Left cardiac atrium (tissue), 4 donors: ENCODE measurements at places on chromosomes 12 and 14.

DNA sequence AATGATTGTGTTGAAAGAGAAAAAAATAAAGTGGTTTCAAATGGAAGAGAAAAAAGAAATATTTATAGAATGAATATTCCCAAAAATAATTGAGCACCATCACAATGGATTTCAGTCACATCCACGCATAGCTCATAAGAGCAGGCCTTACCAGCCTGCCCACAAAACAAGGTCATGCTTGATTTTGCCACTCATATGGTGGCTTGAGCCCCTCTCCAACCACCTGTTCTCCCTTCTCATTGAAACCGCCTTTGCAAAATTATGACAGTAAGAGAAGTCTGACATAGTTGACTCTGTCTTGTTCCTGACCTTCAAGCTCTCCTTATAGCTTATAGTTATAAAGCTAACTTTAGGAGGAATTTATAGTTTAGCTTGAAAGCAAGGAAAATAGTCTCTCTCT, 33.3 kb upstream of the NAP1L1 start:
- no peak for DNase-seq

DNA sequence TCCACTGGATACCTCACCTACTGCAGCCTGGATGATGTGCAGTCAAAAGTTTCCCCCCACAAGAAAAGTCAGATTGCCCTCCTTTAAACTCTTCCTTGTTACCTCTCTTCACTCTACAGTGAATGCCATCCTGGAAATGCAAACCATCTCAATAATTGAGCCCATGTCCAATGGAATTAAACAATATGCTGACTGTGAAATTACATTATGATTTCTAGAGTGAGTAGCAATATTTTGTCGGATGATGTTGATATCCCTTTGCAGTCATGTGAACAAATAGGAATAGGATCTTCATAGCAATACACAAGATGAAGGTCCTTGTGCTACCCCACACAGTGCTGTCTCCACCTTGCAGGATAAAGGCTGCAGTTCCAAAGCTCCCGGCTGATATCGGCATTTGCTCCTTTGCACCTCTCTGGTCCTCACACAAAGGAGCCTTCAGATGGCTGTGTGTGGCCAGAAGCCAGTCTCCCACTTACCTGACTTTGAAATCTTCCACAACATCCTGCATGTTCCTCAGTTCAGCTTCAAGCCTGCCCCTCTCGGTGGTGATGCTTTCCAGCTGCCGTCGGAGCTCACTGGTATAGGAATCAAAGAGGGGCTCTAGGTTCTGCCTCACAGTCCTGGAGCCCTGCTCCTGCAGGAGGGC, 1.5 kb downstream of the KRT75 start:
- DNase-seq: no peak

- DNase-seq: peak; percentile 33
These were observed 44.7 kb downstream of the GPHB5 start for GRCh38 chr14:63273717-63274655.

DNA sequence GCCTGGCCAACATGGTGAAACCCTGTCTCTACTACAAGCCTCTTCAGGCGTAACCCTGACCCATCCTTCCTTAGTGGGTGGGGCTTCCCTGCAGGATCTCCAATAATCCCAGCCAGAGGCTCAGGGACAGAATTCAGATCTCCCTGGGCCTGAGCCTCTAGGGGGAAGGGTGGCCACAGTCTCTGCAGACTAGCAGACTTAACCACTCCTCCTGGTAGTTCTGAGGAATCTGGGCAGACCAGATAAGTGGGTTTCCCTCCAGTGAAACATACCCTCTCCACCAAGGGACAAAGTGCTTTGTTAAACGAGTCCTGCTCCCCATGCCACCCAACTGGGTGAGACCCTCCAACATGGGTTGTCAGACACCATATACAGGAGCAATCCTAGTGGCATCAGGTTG, 36.6 kb upstream of the TRIM9 start:
- DNase-seq: no peak

DNA sequence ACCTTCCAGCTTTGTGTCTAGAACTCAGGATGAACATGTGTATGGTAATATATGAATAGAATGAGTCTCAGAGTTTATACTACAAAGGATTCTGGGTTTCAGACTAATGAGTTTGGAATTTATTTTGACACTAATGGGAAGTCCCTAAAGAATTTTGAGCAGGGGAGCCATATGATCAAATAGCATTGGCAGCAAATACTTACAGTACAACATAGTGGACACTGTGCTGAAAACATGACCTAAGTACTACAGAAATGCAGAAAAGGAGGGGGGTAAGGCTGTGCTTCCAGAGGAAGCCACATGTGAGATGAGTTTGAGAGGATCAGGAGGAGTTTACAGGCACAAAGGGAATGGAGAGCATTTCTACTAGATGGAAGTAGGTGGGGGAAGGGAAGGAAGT, 225.8 kb downstream of the C12orf42 start:
- no peak for DNase-seq

DNA sequence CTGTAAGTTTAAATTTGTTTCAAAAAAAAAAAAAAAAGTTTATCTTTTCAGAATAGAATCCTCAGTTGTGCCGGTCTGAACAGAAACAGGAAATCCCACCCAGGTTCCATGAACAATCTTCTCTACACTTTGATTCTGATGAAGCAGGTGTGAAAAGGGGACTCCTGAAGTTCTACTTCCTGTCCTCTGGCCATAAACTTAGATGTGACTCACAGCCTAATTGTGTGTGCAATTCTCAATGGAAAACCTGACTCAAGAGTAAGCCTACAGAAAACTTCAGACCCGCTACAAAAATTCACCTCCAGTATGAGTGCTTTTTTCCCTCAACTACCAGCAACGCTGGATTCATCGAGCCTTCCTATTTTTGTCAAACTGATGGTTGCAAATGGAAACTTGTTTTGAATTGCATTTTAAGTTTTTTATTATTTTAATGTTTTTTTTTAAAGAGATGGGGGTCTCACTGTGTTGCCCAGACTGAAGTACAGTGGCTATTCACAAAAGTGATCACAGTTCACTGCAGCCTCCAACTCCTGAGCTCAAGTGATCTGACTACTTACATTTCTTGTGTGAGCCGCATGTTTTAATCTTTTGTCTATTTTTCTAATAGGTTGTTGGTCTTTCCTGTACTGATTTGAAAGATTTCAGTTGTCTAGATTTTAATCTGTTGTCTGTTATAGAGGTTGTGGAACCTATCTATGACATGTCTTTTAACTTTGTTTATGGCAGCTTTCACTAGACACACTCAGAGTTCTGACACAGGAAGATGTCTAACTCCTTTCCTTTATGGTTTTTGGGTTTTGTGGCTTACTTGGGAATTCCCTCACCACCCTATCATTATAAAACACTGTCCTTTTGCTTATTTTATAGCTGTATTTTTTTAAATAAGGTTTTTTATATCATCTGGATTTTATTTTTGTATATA, 37.6 kb downstream of the ATG14 start:
- DNase-seq: no peak

GRCh38 chr12:93593843-93594242, 21.4 kb downstream of the SOCS2 start:
- DNase-seq: no peak

- DNase-seq: no peak
These were observed 14.9 kb downstream of the RNF212B start for GRCh38 chr14:23252420-23253333.

- DNase-seq: no peak
These were observed 398.2 kb downstream of the PRKD1 start for GRCh38 chr14:29529418-29529817.

DNA sequence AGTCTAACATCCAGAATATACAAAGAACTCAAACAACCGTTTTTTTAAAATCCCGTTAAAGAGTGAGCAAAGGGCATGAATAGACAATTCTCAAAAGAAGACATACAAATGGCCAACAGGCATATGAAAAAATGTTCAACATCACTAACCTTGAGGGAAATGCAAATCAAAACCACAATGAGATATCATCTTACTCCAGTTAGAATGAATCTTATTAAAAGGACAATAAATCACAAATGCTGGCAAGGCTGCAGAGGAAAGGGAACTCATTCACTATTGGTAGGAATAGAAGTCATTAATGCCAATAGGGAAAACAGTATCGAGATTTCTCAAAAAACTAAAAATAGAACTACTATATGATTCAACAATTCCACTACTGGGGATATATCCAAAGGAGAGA, 520.1 kb downstream of the RMST start:
- no peak for DNase-seq

DNA sequence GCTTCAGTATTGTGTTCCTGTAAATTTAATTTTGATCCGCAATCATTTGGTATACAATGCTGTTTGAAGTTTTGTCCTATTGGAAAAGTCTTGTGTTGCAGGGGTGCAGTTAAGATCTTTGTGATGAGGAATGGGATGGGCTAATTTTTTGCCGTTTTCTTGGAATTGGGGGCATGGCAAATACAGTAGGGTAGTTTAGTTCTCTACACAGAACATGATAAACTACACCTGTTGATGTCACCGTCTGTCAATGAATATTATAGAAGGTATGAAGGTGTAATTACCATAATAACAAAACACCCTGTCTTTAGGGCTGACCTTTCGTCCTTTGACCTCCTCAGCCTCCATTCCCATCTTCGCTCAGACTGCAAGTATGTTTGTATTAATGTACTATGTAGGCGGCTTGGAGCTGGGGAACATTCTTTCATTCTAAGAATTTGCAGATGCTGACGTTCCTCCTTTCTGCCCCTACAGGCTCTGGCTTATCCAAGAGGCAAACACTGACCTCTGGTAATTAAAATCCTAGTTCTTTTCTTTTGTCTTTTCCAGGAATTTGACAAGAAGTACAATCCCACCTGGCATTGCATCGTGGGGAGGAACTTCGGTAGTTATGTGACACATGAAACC, 1.7 kb downstream of the DYNLL1 start:
- DNase-seq: no peak

DNA sequence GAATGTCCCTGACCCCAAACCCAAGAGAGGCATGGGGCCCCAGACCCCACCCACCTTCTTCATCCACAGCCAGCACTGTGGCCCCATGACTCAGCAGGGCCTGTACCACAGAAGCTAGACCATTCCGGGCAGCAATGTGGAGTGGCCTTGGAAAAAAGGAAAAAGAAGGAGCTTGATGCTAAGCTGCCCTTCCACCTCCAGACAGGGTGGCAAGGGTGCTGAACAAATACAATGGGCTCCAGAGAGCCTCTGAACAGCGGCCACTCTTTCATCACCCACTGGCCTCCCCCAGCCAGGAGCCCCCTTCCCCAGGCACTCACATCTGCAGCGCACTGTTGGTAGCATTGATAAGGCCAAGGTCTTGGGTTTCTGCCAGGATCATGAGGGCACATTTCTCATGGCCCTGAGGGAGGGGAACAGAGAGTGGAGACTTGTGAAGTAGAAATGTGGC, 13.9 kb downstream of the SLC39A5 start:
- DNase-seq: no peak

- DNase-seq: no peak
These were observed 81.2 kb downstream of the PRKD1 start for GRCh38 chr14:29846339-29847055.

DNA sequence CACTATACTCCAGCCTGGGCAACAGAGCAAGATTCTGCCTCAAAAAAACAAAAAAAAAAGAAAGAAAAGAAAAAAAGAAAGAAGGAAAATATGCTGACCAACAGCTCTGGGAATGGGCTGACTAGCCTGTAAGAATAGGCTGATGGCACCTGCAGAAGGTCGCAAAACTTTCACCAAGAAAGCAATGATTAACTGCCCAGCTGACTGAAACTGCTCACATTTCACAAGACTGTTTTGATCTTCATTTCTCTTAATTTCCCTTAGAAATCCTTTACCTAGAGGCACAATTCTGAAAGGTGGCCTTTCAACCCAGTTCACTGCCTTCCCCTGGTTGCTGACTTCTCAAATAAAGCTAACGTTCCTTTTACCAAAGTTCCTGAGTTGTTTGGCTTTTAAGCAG, 12.4 kb downstream of the BEST3 start:
- DNase-seq: no peak

DNA sequence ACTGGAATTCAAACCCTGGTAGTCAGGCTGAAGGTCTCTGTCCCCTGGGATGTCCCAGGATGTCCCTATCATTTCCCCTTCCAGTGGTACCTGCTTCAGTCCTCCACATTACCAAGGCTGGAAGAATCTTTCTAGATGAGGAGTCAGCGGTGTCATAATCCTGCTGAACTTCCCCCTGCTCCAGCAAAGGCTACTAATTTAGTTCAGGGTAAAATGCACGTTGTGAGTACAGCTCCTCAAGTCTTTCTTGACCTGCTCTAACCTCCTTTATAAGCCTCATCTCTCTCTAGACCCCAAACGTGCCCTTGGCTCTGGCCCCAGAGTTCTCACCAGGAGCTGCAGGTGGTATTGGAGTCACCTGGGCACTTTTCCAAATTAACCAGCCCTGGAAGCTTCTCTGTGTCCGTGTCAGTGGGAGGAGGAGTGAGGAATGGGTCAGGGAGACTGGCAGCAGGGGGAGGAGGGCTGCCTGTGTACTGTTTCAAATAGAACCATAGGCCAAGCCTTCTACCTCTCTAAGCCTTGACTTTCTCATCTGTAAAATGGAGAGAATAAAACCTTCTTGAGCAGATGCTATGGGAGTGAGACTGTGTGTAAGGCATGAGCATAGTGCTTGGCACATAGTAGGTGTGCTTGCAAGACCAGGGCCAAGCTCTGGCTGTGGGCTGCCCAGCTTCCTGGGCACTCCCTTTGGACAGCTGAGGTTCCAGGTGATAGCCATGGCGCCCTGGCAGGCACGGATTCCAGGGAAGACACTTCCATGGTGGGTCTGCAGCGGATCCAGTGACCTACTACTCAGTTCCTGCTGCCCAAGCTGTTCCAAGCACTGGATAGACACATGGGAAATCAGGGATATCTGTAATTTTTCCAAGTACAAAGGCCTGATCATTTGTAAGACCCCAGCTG, 24.5 kb downstream of the ASB2 start:
- no peak for DNase-seq

DNA sequence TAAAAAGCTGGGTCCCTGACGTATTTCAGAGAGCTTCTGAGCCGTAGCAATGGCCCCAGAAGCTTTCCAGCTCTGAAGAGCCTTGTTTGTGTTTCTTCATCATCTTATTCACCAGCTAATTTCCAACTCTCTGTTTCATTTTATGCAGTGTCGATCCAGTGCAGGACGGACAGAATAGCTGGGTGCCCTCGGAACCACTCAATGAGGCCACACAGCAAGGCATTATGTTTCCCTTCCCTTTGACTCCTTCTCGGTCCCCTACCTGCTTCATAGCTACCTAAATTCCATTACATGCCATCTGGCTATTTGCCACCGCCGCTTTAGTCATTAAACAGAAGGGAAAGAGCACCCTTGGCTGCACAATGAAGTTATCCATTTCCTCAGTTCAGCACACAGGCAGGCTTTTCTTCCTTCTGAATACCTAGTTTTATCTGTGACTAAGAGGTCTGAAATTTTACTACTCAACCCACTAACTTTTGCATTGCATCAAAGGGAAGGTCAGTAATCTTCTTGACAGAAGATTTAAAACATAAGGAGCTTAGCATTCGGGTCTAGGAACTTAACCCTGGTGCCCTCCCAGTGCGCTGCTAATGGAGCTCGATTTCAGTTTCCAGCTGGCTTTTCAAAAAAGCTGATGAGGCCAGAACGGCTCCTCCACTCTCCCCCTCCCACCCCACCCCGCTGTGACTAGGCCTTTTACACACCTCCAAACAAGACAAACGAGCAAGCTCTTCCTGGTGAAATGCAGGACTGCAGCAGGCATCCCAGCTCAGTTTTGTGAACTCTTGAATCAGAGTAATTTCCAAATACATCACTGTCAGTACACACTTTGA, 176.8 kb downstream of the GXYLT1 start:
- no peak for DNase-seq

- no peak for DNase-seq
These were observed 4.9 kb downstream of the SLC6A13 start for GRCh38 chr12:257521-258321.

- peak; percentile 80 for DNase-seq
These were observed at the start of gene CDH24 for GRCh38 chr14:23056956-23057756. CDH24 (minus strand) TSS chr14:23057520; CDS start chr14:23055733, 1,787 bp downstream.

GRCh38 chr12:43241986-43242385, 310.0 kb downstream of the ADAMTS20 start:
- DNase-seq: no peak
